ENCODE measurements at places on chromosomes 16 and 17. TPM values are rescaled to one million over a fixed set of nuclear protein-coding genes. Genes with fewer than 3 reads are reported as not detected.

The HBQ1 gene
- total RNA-seq: not detected

The CHAD gene
- total RNA-seq: not detected

The GSDMA gene
- total RNA-seq: 0.33 TPM

The BAIAP2 gene
- 1.5 TPM for total RNA-seq

The ASPHD1 gene
- total RNA-seq: not detected

The SYCE1L gene
- 5.8 TPM for total RNA-seq

GRCh38 chr16:67641779-67642708 is 2.9 kb upstream of the CARMIL2 start:
- no peak for DNase-seq

DNA sequence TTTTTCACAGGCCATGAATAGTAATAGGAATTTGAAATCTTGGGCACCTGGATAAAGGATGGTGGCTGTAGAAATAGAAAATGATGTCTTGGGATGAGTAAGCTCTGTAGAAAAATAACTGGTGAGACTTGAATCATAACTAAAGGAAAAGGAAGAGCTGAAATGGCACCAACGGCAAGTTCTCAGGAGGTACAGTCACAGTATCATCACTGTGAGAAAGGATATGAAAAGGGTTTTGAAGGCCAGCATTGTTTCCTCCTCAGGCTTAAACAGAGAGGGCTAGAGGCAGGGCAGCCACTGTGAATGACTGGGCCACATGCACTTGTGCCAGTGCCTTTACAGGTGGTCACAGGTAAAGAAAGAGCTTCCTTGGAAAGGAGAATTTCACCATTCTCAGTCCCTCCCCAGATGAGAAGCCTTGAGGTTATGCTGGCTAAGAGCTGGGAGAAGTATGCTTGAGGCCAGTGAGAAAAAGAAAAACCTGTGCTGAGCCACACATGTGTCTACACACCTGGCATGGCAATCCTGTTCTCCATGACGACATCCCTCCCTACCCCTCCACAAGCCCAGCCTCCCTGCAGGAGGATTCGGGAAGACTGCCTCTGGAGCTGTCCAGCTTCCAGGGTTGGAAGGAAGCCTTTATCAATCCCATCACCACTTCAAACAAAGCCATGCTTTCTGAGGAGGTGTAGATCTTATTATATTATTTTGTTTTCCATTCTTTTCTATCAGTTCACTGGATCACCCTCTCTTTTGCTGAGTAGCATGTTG is 3.8 kb upstream of the ANKFN1 start:
- DNase-seq: no peak

- no peak for DNase-seq
Measured at GRCh38 chr17:30788918-30789317, 35.6 kb downstream of the CRLF3 start.

GRCh38 chr16:48583075-48584065 is 26.6 kb downstream of the N4BP1 start:
- DNase-seq: no peak

DNA sequence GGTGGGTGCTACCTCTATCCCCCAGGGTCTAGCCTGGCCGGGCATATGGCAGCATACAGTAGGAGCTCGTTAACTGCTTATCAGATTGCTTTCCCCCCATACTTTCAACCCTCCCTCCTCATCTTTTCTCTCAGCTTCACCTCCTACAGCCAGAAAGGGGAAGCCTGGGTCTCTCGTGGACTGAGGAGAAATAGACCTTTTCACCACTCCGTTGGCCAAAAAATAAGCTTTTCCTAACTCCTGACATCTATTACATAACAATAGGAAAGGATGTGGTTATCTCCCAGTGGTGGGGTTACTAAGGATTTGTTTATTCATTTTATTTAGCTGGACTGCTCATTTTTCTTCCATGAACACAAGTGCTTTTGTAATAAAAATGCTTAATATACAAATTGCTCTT is 9.0 kb upstream of the CXCL16 start:
- DNase-seq: no peak

DNA sequence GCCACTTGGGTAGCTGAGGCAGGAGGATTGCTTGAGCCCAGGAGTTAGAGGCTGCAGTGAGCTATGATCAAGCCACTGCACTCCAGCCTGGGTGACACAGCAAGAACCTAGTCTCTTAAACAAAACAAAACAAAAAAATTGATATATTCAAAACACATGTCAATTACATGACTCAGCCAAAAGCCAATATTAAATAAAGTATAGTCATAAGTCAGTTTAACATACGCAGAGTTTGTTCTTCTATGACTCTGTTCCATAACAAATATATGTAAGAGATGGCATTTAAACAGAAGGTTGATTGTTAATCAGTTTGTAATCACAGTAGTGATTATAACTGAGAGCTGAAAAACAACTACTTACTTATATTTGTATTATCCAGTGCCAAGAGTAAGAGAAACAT is 106.5 kb downstream of the CDH8 start:
- no peak for DNase-seq

GRCh38 chr16:1674751-1675664 is 3.1 kb upstream of the JPT2 start:
- DNase-seq: no peak

GRCh38 chr17:4790705-4791088 is 1.9 kb downstream of the GLTPD2 start:
- no peak for DNase-seq

GRCh38 chr17:40025991-40026815 is 11.0 kb downstream of the CSF3 start:
- DNase-seq: peak; percentile 59

DNA sequence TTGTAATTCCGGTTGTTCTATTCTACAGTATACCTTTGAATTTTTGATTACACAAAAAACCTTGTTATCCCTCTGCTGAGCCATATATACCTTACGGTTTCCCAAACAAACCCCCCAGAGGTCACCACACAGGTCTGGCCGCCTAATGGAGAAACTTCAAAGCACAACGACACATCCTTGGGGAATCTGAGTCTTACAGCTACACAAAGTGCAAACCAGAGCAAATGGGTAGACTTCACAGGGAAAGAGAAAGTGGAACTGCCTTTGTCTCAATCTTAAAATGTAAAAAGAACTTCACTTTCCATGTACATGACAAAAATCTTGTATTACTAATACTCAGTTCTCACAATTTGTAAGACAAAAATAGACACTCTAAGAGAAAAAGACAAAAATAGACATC is 2.7 kb downstream of the FBXO31 start:
- no peak for DNase-seq

GRCh38 chr16:16093628-16094332 is 129.5 kb downstream of the ABCC6 start:
- no peak for DNase-seq

DNA sequence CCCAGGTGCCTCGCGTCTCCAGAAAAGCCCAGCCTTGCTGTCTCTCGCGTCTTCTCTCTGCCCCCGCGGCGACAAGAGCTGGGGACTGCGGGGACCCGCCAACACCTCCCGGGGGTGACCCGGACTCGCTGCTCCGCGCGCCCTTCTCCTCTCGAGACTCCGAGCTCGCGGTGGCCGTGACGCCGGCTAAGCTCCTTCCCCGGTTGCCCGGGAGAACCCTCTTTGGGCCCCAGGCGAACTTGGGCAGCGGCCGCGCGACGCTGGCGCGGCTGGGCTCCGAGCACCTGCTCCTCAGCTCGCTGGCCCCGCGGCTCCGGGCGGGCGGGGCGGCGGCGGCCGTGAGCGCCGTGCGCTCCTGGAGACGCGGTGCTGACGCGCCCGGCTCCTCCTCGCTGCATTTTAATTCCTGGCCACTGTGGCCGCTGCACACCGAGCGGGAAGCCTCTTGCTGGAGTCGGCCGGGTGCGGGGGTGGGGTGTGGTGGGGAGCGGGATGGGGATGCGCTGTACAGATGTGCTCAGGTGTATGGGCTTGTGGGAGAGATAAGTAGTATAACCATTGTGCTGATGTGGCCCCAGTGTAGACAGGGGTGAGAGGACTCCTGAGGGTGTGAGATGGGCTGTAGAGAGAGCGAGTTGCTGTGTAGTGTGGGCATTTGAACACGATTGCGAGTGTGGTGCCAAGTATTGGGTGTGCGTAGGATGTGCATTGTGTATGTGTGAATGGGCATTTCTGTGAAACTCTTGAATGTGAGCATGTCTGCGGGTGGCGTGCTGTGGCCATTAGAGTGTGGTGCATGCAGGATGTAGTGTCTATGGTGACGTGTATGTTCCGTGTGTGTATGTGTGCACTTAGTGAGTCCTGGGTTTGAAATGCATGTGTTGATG is at the start of gene ASIC2:
TSS of gene ASIC2 (minus strand) at position 315 of the 887 bp plus-strand sequence.
- DNase-seq: no peak

GRCh38 chr16:67939507-67940445 is 3.1 kb upstream of the PSMB10 start:
- no peak for DNase-seq

DNA sequence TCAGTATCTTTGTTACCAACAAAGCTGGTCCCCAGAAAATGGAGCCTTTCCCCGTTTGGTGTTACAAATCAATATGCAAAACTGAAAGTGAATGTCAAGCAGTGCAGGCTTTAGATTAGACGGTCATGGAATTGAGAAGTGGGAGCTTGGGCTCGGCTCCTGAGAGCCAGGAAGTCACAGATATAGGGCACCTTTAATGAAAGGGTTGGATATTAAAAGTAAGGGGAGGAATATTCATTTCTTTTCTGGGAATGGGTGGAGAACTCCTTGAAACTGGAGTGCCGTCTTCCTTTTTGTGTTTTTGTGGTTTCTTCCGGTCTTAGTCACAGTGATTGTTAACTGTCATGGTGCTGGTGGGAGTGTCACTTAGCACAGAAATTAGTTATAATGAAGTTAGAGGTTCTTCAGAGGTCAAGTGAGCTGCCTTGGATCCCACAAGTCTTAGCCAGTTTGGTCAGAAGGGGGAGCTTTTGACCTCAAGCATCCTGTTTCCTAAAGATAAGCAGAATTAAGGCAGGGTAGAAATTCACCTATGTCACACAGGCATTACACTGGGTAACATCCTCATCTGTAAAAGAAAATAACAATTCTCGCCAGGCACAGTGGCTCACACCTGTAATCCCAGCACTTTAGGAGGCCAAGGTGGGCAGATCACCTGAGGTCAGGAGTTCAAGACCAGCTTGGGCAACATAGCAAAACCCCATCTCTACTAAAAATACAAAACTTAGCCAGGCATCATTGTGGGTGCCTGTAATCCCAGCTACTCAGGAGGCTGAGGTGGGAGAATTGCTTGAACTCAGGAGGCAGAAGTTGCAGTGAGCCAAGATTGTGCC is 9.6 kb upstream of the EIF1 start:
- DNase-seq: peak; percentile 84
